ENCODE measurements at places on chromosomes 1 and 21.

DNA sequence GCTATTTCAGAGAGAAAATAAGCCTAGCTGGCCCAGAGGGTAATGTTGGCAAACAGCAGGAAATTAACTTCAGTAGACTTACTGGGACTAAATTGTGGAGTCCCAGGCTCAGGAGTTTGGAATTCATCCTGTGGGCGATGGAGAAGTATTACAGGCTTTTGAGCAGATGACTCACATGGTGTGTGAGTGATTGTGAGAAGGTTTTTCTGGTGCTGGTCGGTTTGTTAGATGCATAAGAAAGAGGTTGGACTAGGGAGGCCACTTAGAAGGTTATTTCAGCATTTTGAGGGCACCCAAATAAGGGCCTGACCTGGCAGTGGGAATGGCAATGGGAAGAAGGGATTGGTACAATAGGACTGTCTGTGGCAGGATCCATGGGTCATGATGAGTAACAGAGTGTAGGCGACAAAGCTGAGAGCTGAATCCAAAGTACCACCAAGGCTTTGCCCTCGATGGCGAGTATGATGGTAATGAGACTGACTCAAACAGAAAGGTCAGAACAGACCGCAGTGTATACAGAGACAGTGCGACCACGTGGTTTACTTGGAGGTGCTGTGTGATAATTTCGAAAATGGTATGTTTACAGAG lies 69.2 kb upstream of the KIF26B start:
- DNase-seq = no peak

DNA sequence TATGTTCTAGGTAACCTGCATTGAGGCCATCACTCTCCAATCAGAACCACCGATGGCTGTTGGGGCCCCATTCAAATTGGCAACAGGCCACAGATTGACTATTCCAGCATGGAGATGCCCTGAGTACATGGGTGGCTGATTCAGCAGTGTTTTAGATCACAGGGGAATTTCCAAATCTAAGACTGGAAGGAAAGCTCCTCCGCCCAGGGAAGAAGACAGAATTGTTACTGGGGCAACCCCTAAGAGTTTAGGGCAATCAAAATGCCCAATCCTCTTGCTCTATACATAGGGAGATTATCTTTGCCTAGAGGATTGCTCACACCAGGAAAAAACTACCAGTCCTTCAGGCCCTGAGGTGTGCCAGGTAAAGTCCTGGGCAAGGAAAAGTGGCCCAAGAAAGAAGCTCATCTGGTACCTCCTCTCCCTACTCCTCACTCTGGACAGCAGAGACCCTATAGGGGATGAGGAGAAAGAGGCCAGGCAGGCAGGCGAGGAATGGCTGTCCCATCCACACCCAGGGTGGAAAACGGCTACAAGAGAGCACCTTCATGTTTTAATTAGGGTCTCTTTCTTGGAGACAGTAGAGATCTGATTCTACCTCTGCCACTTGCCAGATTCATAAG lies 5.8 kb downstream of the S100A8 start:
- no peak for DNase-seq

DNA sequence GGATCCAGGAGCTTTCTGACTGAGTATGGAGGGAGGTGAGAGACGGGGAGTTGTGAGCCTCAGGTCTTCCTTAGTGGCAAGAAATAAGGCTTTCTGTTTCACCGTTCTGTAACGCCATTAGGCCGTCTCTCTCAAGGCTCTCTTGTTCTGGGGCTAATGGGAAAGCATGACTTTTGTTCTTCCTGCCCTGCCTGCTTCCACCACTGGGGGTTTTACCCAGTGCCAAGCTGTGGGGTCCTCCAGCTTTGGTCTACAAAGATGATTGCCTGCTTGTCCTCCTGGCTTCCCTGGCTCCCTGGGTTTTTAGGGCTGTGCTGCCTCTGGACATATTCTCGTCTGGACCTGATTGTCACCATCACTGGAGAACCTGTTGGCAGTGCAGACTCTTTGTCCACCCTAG lies 74.8 kb upstream of the TINAGL1 start:
- DNase-seq = no peak

GRCh38 chr1:101945884-101946283 lies 50.8 kb downstream of the OLFM3 start:
- no peak for DNase-seq

DNA sequence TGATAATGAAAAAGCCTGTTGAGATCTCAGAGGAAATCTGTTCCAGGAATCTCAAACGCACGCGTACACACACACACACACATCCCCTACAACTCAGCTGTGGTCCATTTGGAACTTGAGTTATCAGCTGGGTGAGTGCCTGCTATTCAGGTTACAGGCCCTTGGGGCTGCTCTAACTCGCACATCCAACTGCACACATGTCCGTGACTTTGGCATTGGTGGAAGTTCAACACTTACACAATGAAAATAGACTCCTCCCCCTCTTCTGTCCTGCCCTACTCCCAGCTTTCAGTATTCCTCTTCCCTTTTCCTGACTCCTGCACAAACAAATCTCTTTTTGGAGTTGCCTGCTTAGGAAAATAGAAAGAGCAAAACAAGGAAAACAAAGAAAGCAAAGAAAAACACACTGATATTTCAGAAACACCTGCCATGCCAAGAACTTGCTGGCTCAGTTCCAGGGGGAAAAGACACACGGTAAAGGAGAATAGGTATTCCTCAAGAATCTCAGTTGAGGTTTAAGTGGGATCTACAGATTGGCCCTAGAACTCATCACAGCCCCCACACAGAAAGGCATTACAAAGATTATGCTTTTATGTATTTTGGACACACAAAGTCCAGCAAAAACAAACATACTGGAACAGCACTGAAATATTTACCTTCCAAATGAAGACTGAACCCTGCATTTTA lies 140.9 kb downstream of the TGFBR3 start:
- DNase-seq = no peak

- no peak for DNase-seq
Observed at GRCh38 chr1:154514066-154514553, 11.9 kb upstream of the SHE start.

DNA sequence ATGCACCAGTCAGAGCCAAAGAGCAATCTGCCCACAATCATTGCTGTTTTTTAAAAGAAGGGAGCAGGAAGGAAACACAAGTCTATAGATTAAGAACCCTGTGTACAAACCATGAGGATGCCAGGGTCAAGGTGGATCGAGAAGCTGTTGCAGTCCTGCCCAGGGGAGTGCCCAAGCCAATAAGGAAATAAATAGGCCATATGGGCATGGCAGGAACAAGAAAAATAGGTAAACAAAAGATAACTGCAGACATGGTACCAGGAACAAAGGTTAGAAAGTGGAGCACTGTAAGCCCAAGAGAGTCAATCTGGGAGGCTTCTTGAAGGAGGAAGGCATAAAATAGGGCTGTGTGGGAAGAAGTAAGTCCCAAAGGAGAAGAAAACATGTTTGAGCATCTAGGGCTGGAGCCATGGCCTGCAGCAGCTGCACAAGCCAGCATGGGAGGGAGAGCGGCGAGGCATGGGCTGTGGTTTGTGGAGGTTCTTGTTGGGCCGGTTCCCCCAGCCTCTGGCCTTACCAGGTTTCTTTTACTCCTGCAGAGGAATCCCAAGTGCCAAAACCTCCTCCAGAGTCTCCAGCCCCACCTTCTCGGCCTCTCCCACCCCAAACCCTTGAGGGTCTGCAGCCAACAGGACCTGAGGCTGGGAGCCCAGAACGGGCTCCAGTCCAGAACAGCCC lies 13.6 kb downstream of the INAVA start:
- DNase-seq = no peak

GRCh38 chr1:23694371-23694770 lies 2.8 kb downstream of the RPL11 start:
- DNase-seq = no peak

DNA sequence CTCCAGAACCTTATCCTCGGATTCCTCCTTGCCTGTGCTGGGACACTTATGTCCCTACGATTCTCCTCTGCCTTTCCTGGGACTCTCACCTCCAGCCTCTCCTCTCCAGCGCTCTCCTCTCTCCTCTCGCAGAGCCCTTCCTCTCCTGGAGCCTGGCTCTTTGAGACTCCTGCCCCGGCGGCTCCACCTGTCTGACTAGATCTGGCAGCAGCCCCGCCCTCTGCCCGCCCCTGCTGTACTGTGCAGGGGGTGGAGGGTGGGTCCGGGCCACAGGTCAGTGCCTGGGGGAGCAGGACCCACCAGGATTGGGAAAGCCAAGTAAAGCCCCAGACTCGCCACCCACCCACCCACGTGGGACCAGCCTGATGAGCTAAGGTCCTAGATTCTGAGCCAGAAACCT lies 1.6 kb downstream of the ELOVL1 start:
- DNase-seq = no peak

DNA sequence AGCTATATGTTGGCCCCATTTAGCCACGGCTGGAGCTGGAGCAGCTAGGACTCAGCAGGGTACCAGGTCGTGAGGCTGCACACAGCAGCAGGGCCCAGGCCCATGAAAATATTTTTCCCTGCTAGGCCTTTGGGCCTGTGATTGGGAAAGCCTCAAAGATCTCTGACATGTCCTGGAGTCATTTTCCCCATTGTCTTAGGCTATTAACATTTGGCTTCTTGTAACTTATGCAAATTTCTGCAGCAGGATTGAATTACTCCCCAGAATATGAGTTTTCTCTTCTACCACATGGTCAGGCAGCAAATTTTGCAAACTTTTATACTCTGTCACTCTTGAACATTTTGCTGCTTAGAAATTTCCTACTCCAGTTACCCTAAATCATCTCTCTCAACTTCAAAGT lies 11.2 kb downstream of the CFHR2 start:
- DNase-seq = no peak

DNA sequence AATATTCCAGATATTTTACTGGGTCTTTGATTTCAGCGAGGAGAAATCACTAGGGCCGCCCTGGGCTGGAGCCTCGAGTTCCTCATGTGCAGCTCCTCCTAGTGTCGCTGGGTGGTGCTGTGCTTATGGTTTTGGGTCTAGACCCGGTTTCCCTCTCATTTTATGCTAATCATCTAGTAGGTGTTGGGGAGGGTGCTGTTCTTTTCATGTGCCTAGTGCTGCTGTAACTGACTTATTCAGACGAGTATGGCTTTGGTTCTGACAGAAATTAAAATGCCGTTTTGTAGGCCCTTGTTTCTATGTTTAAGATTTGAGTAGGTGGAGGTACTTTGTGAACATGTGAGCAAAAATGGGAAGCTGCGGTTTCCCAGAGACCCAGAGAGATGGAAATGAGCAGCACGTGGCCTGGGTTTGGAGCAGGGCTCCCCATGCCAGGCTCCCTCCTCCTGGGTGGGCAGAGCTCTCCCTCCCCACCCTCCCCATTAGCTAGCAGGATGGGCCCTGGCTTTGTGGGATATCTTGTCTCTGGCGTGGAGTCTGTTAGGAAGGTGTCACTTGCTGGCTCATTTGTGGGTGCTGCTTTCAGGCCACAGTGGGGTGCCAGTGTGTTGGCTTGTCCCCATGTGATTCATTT lies 74.0 kb upstream of the GPR88 start:
- DNase-seq = no peak
